ENCODE measurements at places on chromosomes 7 and 10.

DNA sequence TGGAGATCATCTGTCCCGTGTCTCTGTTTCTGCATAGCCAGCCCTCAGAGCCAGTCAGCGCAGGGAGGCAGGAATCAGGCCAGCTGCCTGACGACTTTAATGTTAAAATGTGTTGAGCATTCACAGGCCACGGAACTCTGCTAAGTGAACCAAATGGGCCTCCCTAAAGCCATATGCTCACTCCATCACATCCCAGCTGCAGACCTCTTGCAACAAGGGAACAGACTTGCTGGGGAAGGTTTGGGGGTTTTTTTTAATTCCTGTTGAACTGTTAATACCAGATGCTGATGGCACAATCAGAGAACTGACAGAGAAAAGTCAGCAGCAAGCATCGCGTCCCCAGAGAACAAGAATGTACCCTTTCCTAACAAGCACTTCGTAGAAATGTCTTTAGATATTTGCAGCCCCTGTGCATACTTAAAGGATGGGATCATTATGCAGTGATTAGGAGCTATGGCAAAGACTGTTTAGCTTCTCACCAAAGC lies 900.4 kb upstream of the AUTS2 start:
- no peak for DNase-seq

GRCh38 chr10:98420786-98421185 lies 5.8 kb upstream of the PYROXD2 start:
- no peak for DNase-seq

DNA sequence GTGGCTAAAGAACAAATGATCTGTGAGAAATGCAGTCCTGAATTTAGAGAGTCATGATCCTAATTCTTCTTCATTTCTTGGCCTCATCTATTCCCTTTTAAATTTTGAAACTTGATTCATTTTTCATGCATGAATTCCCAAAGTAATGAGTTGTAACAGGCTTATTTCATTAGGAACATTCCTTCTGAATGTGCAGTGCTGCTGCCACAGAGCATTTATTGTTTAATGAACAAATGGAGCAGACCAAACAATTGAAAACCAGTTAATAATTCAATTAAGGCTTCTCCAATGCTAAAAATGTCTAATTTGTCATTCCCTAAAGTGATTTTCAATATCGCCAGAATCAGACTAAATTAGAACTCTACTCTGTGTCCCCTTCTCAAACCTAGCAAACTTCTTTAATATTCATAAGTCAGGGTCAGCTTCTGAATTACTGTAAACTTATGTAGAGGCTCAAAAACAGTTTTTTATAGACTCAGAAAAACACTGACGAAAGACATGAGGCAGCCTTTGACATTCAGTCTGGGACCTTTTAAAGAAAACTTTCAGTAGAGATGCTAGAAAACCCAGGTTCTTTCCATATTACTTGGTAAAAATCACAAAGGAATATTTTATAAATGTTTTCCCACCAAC lies 14.5 kb downstream of the LSMEM1 start:
- no peak for DNase-seq

DNA sequence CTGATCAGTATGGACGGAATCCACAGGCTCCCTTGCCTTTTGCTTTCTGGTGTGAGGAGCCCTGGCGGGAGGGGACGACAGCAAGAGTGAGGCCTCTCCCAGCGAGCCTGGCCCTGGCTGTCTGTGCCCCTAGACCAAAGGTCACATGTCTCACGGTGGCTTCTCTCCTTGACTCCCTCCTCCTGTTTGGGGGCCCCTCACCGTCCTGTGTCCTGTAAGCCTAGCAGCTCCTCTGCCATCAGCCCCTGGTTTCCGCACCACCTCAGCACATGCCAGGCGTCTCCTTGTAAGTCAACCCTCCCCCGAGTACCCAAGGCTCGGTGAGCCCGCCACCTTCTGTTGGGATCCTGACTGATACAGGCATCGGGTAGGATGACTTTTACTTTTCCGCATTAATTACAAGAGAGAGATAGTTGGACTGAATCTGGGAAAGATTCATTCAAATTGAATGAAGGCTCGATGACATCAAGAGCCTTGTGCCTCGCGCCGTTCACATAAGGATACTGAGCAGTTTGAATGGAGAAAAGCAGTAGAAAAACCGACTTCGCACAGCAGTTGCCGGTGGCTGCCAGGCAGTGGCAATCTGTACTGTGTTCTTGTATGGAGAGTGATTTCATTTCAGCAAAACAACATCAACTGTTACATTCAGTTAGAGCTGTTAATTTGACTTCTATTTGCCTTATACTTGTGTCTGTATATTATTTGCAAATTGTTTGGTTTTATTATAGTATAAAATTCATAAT lies 119.8 kb downstream of the XRCC2 start:
- no peak for DNase-seq

DNA sequence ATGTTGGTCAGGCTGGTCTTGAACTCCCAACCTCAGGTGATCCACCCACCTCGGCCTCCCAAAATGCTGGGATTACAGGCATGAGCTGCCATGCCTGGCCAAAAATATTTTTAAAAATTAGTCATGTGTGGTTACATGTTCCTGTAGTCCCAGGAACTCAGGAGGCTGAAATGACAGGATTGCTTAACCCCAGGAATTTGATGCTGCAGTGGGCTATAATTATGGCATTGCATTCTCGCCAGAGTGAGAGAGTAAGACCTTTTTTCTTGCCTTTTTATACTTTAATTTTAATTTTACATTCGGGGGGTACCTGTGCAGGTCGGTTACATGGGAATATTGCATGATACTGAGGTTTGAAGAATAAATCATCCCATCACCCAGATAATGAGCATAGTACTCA lies 86.6 kb upstream of the ZNF92 start:
- no peak for DNase-seq

DNA sequence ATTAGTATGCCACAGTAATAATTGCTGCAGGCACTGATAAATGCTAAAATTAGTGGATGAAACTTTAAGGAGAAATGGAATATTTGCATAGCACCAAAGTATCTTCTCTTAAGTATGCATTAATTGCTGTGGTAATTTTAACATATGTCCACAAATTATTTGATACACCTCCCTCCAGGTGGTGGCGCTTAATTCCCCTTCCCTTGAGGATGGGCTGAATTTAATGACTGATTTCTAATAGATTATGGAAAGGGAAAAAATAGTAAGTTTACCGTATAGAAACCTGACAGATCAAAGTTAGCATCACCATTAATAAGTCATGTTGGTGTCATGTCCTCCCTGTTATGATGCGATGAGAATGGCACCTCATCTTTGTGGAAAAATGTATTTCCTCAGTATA lies 519.2 kb downstream of the TFEC start:
- no peak for DNase-seq

- DNase-seq: no peak
These were observed 355.8 kb downstream of the SUGCT start for GRCh38 chr7:40490603-40490924.

DNA sequence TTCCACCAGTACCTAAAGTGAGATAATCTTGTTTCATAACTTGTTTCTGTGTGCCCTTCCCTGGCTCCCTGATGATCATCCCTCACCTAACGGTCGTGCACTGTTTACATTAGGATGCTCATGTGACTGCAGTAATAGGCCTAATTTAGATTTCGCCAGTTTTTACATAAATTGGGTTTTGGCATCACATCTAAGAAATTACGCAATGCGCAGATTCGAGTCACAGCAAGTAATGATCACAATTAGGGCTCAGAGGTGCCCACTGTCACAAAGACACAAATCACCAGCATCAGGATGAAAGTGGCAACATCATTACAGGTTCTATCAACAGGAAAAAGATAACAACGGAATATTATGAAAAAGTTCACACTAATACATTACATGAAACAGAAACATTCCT lies 94.7 kb downstream of the LARP4B start:
- no peak for DNase-seq

GRCh38 chr10:124739119-124739921 lies 4.9 kb downstream of the FAM53B start:
- DNase-seq: no peak

DNA sequence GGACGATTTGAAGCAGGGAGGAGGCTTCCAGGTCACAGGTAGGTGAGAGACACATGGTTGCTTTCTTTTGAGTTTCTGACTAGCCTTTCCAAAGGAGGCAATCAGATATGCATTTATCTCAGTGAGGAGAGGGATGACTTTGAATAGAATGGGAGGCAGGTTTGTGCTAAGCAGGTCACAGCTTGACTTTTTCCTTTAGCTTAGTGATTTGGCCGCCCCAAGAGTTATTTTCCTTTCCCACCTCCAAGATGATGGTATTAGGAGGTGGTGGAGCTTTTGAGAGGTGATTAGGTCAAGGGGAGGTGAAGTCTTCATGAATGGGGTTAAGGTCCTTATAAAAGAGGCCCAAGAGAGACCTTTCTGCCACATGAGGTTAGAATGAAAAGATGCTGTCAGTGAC lies 443.7 kb downstream of the TYW1 start:
- no peak for DNase-seq

- no peak for DNase-seq
These were observed 86.2 kb downstream of the SORBS1 start for GRCh38 chr10:95475003-95475383.

DNA sequence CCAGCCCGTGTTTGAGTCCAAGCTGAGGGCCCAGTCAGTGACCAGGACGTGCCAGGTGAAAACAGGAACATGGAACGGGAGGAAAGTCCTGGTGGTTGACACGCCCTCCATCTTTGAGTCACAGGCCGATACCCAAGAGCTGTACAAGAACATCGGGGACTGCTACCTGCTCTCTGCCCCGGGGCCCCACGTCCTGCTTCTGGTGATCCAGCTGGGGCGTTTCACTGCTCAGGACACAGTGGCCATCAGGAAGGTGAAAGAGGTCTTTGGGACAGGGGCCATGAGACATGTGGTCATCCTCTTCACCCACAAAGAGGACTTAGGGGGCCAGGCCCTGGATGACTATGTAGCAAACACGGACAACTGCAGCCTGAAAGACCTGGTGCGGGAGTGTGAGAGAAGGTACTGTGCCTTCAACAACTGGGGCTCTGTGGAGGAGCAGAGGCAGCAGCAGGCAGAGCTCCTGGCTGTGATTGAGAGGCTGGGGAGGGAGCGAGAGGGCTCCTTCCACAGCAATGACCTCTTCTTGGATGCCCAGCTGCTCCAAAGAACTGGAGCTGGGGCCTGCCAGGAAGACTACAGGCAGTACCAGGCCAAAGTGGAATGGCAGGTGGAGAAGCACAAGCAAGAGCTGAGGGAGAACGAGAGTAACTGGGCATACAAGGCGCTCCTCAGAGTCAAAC lies 5.2 kb downstream of the GIMAP5 start:
- no peak for DNase-seq

DNA sequence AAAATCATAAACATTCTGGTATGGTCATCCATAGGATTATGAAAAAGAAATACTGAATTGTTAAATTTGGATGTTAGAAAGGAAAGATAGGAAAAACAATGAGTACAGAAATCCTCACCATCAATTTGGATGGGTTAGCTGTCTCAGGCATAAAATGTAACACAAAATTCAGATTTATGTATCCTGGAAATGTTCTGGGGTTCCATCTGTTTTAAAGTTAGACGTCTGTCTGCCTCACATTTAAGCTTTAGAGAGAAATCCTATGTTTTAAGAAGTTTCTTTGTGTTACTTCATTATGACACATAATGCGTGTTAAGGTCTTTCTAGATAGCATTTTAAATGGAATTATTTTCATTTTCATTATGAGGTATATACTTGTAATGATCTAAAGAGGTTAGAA lies 103.5 kb downstream of the REEP3 start:
- no peak for DNase-seq

DNA sequence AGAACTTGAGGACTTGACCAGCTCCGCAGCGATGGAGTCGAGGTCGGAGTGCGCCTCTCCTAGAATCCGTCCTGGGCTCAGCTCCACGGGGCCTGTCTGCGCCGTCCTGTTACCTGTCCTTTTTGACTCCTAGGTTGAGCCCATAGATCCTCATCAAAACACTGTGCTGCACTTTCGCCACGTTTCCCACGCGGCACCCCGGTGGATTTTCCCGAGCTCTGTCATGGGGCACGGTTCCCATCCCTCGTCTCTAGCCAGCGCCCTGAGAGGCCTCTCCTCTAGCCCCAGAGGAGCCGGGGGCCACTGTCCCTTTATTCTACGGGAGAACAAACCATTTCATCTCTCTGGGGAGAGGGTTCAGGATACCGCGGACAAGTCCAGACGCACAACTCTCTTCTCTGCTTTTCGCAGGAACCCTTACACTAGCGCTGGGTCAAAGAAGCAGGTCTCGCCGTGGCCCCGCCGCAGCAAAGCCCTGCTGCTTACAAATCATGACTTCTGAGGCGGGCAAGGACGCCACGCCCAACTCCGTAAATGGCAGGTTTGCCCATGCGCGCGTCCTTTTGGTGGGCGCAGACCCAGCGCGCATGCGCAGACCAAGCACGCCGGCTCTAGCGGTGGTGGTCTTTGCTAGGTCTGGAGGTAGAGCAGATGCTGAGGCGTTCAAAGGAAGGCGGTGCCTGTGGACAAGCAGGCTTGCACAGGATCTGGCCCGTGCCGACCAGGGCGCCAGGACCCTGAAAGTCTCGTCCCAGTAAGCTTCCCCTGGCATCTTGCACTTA lies 10.3 kb upstream of the ANKRD7 start:
- DNase-seq: peak; percentile 58
